ENCODE measurements at places on chromosomes 7 and 10. TPM values are rescaled to one million over a fixed set of nuclear protein-coding genes. Genes with fewer than 3 reads are reported as not detected.

- DNase-seq: no peak
Observed at GRCh38 chr7:130131964-130132875, 61.9 kb downstream of the KLHDC10 start.

DNA sequence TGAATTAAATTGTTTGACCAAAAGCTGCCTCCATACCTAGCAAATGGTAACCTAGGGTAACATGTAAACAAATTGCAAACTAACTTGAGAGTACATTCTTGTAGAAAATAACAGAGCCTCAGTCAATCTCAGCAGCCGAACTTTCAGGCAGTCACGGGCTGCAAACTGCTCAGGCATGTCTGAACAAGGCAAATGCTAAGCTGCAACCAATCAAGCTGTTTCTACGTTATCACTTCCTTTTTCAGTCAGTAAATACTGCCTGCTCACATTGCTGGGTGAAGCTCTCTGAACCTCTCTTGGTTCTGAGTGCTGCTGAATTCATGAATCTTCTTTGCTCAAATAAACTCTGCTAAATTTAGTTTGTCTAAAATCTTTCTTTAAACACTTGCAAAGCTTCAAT, 1212.4 kb downstream of the SORCS1 start:
- DNase-seq: no peak

- DNase-seq: no peak
Observed at GRCh38 chr7:30032310-30033125, 4.3 kb downstream of the PLEKHA8 start.

DNA sequence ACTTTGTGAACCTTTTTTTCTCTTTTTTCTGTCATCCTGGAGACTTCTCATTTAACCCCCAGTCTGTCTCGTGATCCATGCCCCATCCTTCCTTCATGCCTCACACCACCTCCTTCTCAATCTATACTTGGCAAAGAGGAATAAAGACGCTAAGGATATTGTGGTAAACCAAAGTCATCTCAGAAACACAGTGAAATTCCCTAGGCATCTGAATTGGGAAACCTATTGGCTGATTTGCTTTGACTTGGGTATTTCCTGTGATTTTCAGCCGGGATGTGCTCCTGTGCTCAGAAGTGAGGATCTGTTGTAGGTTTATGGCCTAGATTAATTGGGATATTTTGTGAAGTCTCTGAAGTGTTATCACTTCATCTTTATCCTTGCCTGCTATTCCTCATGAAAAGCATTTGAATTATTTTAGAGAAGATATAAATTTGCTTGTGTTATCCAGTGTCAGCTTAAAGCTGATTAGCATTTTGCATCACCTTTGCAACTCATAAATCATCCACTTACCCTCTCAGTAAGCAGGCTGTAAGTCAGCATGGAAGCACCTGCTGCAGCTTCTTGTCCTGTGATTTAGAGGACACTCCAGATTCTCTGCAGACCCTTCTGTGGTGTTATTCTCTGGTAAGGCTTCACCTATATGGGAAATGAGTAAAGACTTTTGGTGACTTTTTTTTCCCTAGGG, 138.0 kb downstream of the AUTS2 start:
- no peak for DNase-seq

DNA sequence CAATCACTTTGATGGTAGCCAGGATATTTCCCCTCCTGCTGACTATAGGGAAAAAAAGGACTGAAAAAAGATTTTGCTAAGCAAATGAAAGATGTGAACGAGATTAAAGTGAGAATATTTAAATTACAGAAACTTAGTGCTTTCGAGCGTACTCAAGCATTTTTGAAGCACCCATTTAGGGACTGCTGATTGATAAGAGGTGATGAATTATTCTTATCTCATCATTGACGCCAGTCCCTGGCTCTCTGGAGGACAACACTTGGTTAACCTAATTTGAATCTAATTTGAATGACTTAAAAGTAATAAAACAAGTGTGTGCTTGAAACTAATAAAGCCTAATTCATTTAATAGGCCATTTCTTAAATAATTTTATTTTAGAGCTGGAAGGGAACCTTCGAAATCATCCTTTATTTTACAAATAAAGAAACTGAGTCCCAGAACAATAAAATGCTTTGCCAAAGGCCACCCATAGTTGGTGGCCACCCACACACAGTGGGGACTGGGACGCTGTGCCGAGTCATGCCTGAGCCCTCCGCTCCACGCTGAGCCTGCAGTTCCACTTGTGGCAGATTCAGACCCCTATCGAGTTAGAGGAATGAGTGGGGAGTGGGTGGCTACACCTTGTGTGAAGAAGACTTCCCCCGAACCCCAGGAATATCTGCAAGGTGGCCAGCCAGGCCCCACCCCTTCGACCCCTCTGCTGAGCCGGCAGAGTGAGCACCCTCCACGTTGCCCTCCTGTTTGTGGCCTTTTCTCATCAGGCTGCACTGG, 61.1 kb upstream of the SAMD8 start:
- DNase-seq: no peak

Gene WDFY4
- total RNA-seq: 7.5 TPM

DNA sequence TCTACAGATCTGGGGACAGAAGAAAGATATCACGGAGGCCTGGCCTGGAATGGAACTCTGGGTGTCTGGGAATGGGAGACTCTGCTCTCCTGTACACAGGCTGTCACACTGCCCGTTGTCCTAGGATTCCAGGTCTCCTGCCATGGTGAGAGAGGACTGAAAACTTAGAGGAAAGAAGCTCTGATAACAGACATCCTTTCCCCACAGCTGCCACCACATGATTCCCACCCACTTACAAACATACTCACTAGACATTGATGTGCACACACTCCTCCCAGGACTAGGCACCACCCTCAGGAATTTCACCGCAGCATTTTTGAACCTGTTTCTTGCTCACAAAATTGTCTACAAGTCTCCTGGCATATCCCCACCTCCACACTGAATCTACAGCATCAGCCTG, 5.7 kb downstream of the ZNF92 start:
- DNase-seq: no peak

- DNase-seq: no peak
Observed at GRCh38 chr10:80464557-80465450, 10.7 kb downstream of the TSPAN14 start.

DNA sequence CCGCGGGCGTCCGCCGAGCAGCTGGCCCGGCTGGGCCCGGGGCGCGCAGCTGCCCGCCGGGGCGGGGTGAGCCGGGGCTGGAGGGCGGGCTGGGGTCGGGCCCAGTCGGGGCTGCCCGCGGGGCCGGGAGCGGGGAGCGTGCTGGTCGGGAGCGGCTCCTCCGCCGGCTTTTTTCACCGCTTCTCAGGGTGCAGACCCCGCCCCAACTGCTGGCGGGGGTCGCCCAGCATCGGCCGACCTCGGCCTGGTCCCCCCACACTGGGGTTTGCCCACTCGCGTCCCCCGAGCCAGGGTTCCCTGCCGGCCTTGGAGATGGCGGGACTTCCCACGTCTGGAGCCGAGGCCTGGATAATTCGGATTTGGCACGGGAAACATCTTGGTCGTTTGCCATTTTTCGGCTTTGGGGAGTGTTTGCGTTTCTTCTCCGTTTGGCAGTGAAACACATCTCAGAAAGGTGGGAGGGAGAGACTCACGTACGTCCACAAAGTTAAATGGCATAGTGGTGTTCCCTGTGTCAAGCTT, 432 bp downstream of the TMEM248 start:
- DNase-seq: peak; percentile 32

GRCh38 chr10:43963793-43964425, 315.2 kb upstream of the ZNF32 start:
- no peak for DNase-seq

DNA sequence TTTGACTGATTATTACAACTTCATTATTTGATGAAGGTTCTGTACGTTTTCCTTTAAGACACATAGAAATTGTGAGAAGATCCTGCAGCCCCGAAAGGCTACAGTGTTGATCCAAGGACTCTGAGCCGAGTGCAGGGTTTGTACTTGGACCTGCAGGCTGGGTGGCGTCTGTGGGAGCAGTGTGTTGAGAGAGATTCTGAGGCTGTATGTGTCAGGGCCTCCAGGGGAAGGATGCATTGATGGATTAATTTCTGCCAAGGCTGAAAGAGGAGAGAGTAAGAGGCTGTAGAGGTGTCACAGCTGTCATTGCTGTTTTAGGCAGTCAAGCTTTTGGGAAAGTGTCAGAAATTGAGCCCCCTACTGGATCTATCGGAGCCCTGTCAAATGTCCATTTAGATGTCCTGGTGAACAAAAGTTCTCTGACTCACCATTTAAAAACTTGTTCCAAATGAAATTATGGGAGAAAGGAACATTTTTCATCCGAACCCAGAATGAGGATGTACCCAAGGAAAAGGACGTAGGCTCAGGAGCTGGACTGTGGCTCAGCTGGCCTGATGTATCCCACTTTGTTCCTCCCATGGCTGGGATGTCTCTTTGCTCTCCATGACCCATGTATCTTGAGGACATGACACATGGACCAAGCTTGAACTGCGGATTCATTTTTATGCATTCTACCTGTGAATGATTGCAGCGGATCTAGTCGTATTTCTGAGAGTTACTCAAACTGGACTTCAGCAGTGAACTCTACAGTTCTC, 102.2 kb downstream of the TCF7L2 start:
- no peak for DNase-seq

DNA sequence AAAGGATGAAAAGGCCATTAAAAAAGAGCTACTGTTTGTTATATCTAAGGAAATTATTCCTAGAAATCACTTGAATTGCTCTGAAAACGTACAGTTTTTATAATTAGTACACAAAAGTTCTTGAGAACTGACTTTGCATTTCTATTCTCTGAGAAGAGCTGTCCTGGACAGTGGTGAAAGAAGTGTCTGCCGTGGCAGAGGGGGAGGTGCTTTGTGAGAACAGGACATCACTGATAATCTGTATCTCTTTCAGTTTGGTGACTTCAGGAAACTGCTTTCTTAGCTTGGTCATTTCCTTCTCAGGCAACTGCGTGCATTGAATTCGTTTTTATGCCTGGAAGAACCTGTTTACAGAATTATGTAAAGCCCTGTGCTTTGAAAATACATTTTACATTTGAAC, 52.1 kb downstream of the POLL start:
- no peak for DNase-seq

Gene GHRHR
- total RNA-seq: not detected

Gene GRM3
- total RNA-seq: not detected

GRCh38 chr10:127408733-127409132, 140.4 kb upstream of the NPS start:
- no peak for DNase-seq

DNA sequence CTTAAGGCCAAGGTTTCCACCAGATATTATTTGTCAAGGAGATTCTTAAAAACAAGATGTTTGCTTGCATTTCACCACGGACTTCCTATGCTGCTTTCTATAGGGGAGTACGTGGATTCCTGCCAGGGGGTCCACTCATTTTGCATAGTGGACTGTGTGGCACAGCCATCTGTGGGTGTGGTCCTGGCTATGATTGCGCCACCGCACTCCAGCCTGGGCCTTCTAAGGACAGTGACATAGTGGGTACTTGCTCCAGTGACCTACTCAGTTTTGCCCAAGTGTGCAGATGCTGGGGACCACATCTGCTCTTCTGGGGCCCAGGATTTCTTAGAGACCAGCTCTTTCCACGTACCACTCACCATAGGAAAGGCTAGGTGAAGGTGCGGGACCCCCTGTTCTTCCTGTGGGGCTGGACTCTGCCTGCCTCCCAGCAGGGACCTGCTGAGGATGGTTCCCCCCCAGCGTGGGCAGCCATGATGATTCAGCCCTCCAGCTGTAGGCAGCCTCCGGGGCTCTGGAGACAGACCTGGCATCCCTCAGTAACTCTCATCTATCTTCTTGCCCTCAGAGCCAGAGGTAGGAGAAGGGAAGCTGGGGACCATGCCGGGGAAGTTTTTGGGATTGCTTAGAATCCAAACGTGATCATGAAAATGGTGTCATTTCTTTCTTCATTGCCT, 42.9 kb downstream of the HK1 start:
- DNase-seq: no peak

- DNase-seq: no peak
Observed at GRCh38 chr10:86798611-86799010, 42.2 kb downstream of the BMPR1A start.

Gene IQUB
- total RNA-seq: 1.4 TPM

Gene TSPAN12
- total RNA-seq: 21.3 TPM

DNA sequence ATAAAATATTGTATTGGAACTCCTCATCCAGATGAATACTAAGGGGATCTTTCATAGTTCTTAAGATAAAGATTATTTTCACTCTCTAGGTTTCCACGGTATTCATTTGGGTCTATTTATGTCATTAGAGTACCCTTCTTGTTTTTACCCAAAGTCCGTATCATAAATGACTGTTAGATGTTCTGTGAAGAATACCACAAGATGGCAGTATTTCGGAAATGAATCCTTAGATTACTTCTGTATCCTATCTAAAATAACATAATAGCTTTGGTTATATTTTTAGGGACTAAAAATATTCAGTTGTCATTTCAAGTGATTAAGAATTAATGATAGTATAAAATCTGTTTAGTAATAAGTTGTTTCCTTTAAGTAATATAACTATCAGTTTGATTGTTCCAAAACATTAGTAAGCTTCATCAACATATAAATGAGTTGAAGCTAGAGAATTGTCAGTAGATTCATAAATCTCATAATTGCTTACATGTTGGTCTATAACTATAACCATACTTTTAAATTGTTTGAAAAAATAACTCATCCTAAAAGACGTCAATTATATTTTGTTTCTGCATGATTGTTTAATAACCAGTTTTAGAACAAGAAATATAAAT, 337.5 kb upstream of the KCND2 start:
- DNase-seq: no peak

Gene SFTPA1
- total RNA-seq: not detected

GRCh38 chr10:71712572-71713134, 6.9 kb downstream of the C10orf105 start:
- DNase-seq: no peak

- no peak for DNase-seq
Observed at GRCh38 chr10:92573091-92573797, 649 bp downstream of the IDE start.

- no peak for DNase-seq
Observed at GRCh38 chr7:91165846-91166230, 98.4 kb upstream of the FZD1 start.

DNA sequence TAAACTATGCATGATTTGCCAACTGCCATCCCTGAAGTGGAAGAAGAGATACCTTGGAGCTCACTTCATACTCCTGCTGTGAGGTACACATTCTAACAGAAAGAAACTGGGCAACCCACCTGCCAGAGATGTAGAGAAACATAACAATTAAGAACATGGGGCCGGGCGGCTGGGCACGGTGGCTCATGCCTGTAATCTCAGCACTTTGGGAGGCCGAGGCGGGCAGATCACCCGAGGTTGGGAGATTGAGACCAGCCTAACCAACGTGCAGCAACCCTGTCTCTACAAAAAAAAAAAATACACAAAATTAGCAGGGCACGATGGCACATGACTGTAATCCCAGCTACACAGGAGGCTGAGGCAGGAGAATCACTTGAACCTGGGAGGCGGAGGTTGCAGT, 402.6 kb upstream of the ANKRD30A start:
- no peak for DNase-seq

DNA sequence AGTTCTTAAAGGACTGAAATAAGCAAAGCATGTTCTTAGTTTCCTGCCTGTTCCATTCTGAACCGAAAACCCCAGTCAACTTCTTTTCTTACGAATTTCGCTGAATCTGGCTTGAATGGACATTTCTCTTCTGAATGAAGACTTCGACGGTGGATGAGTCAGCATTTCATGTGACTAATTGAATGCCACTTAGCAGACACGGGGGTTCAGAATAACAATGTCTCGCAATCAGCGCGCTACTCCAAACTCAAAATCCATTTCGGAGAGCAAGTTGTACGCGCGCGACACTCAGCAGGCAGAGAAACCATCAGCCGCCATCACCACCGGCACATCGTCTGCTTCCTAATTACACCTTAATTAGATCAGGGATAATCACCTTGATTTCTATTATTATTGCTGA, 239.0 kb upstream of the KLF6 start:
- no peak for DNase-seq

Gene ACTR3C
- total RNA-seq: 1.1 TPM

Gene UNC5B
- 4.3 TPM for total RNA-seq

Measured in omental fat pad (tissue), 4 donors.